ENCODE measurements at places on chromosomes 16 and 17.

GRCh38 chr17:57365420-57365819 lies 109.1 kb downstream of the MSI2 start:
- no peak for DNase-seq

DNA sequence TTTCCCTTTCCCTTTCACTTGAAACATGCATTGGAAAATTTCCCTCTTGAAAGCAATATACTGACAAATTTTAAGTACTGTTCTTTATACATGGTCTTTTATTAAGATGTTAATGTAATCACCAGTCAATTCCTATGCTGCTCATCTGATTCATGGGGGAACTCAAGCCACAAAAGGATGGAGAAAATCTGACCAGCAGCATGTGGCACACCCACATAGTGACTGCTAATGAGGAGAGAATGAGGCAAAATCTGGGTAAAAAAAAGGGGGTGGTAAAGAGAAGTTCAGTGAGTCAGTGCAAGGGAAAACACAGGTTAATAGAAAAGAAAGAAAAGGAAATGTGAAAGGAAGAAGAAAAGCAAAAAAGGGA lies 11.3 kb downstream of the RFFL start:
- DNase-seq = no peak

DNA sequence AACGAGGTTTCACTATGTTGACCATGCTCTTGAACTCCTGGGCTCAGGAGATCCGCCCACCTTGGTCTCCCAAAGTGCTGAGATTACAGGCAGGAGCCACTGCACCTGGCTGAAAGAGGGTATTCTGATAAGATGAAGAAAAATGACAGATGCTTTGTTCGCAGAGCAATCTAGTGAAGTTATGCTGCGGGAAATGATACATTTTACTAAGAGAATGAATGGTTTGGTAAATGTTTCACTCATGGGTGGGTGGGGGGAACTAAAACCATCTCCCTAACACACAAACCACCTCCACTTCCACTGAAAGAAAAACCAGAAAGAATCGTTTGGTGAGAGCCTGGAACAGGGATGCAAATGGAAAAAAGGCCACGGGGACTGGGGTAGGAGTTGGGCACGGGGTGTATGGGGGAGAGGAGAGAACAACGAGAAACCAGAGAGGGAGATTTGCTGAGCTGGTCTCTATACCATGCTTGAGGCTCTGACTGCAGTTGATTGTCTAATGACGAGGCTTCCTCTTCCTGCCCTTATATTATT lies 19.0 kb upstream of the XYLT2 start:
- DNase-seq = no peak

DNA sequence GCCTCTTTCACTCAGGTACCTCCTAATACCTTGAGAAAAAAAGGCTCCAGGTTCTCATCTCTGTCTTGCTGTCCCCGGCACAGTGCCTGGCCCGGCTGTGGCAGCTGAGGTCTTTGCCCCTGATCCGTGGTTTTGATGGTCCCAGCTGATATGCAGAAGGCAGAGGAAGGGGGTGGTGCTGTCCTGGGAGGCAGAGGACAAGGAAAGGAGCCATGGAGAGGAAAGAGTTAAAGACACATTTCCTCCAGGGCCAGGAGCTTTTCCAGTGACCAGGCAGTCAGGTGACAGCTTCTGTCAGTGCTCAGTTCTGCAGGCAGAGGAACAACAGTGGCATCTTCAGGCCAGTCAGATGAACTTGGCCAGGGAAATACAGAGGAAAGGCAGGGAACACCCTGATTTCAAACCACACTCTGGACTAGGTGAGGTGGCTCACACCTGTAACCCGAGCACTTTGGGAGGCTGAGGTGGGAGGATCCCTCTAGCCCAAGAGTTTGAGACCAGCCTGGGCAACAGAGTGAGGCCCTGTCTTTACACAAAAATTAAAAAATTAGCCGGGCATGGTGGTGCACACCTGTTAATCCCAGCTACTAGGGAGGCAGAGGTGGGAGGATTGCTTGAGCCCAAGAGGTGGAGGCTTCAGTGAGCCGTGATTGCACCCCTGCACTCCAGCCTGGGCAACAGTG lies 3.3 kb upstream of the COG1 start:
- peak; percentile 81 for DNase-seq

GRCh38 chr16:2284797-2285576 lies 17.1 kb upstream of the RNPS1 start:
- no peak for DNase-seq

DNA sequence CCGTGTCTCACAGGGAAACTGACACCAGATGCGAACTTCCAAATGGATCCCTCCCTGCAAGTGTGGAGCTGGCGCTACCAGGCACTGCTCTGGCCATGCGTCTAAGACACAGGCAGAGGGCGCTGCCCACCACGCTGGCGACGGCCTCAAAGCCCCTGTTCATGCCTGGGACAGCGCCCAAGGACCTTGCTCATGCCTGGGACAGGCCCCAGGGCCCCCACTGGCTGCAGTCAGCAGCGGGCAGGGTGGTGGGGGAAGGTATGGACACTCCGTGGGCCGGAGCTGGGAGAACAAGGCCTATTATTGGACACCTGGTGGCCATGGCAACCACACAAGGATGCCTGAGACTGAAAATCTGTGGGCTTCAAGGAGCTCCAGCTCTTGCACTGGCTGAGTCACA lies 8.8 kb downstream of the ZG16B start:
- DNase-seq = peak; percentile 90

DNA sequence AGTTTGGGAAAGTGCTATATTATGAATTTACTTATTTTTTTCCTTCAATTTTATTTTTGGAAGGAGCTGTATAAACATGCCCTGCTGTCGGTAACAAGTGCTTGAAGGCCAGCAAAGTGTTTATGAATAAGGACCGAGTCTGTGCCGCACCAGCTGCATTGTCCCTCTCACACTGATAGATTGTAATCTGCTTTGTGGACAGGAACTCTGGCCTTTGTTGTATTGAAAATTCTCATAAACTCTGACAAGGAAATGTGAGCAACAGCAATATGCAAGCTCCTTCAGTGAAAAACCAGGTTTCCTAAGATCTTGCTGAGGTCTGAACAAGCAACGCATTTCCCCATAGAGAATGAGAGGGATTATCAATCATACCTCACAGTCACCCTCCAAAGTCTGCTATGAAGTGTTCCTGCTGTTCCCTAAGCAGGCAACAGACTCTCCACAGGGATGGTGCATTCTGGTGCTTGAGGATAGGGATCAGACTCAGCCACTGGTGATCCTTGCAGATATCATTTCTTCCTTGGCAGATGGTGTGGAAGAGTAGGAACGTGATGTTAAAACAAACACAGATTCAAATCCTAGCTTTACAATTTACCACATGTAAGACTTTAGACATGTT lies 109.6 kb downstream of the KCNJ2 start:
- no peak for DNase-seq

DNA sequence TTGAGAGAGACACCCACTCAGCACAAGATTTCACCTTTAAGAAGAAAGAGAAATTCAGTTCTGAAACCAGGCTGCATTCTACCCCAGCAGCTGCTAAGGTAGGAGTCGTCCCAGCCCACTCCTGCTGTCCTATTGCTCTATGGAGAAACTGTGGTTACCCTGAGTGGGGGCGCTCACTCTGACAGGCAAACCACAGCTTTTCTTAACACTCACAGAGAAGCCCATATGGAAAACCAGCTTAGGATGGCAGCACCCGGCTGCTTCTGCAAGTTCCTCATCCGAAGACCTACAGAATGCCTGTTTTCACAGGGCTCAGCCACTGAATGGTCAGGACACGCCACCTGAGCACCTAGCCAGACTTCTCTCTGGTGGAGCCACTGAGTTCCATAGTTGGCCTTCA lies 7.5 kb downstream of the ATP5PD start:
- no peak for DNase-seq

- DNase-seq = peak; percentile 50
Observed at GRCh38 chr16:66740010-66740409, 11.4 kb downstream of the DYNC1LI2 start.

DNA sequence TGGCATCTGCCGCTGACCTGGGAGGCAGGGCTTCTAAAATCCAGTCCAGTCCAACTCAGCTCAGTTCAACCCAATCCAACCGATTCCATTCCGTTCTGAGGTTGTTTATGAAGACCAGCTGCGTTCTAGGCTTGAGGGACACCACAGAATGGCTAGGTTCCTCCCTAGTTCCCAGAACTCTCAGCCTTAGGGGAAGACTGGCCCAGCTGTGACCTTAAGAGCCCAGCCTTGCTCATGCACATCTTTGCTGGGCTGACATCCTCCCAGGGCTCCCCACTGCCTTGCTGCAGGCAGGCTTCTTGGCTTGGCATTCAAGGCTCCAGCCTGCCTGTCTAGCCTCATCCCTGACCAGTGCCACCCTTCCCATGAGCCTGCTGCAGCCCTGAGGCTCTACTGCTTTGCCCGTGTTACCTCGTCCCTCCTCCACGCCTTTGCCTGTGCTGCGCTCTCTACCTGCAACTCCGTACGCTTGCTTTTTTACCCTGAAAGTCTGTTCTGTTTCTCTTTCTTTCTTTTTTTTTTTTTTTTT lies 7.9 kb downstream of the SLC12A3 start:
- no peak for DNase-seq

- no peak for DNase-seq
Observed at GRCh38 chr16:24002619-24003018, 166.8 kb downstream of the PRKCB start.

DNA sequence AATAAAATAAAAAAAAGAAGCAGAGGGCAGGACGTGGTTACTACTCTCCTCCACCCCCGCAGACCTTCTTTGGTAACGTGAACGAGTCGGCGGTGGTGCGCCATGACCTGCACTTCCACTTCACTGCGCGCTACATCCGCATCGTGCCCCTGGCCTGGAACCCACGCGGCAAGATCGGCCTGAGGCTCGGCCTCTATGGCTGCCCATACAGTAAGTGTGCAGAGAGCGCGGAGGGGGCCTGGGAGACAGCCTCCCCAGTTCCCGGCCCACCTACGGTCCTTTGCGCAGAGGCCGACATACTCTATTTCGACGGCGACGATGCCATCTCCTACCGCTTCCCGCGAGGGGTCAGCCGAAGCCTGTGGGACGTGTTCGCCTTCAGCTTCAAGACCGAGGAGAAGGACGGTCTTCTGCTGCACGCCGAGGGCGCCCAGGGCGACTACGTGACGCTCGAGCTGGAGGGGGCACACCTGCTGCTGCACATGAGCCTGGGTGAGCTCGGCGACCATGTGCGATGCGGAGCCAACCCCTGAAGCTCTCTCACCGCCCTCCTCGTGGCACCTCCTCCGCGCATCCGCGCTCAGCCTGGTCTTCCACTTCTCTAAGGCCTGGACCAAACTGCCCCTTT lies 2.7 kb downstream of the CNTNAP1 start:
- DNase-seq = no peak

Measured in HuH-7 (cell line).